ENCODE measurements at places on chromosomes 7 and 10. TPM values are rescaled to one million over a fixed set of nuclear protein-coding genes. Genes with fewer than 3 reads are reported as not detected.
A peak's percentile ranks its signal among the peaks of the same experiment; 100 is the strongest.

- no peaks in the 10 kb centered on the region for H3K27me3 ChIP-seq
- H3K27ac ChIP-seq = no peak overlapping the region
- H3K4me1 ChIP-seq = no peaks in the 10 kb centered on the region
- no peaks in the 10 kb centered on the region for H3K36me3 ChIP-seq
Measured at GRCh38 chr10:86597306-86597705, 57.0 kb upstream of the OPN4 start.

DNA sequence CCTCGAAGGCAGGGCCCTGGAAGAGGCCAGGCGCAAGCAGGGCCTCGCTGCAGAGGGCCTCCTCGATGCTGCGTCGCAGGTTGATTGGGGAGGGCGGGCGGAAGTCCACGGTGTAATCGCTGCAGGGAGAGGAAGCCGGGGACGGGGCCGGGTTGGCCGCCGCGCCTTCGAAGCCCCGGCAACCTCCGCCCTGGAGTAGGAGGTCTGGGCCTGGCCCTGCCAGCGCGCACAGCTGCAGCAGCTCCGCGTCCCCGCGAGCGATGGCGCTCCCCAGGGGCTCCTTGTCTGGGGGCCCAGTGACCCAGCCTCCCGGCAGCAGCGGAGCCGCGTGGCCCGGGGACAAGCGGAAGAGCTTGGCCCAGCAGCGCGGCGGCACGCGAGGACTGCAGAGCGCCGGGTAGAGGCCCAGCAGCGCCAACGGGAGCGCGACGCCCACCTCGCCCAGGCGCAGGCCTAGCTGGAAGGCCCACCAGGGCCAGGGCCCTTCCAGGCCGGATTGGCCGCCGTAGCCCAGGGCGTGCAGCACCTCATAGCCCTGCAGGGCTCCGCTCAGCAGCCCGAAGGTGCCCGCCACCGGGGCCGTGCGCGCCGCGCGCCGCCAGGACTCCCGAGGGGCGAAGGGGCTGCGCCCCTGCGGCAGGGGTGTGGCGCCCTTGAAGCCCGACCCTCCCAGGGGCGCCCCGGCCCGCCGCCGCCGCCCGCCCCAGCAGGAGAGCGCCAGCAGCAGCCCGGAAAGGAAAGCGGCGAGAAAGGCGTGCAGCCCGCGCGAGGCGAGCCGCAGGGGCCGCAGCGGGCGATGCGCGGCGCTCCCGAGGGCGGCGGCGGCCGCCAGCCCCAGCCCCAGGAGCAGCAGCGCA is 7.8 kb upstream of the RBM28 start:
- H3K27ac ChIP-seq = no peak overlapping the region
- peaks cover 62% of the 10 kb centered on the region for H3K27me3 ChIP-seq
- H3K4me1 ChIP-seq = peaks cover 16% of the 10 kb centered on the region
- H3K4me3 ChIP-seq = peak overlapping the region; percentile 49
- DNase-seq = no peak
- no peaks in the 10 kb centered on the region for H3K36me3 ChIP-seq

DNA sequence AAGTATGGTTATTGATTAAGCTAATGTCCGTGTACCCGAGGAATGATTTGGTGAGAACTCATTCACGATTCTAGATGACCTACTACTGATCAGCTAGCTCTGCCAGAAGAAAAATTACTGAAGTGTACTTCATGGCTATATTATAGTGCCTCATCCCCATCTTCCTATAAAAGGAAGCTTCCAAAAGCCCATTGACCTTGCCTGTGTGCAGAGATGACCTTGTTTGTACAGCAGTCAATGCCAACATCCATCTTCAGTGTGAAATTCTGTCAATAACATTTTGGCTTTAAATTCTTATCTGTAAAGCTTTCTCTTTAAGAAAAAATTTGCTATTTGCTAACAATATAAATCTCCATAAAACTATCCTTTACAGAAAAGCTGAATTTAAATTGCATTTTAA is 315.7 kb downstream of the THSD7A start:
- no peak overlapping the region for H3K27ac ChIP-seq
- no peaks in the 10 kb centered on the region for H3K27me3 ChIP-seq
- no peak for DNase-seq
- no peaks in the 10 kb centered on the region for H3K36me3 ChIP-seq

The CDK1 gene
- 0.26 TPM for total RNA-seq

DNA sequence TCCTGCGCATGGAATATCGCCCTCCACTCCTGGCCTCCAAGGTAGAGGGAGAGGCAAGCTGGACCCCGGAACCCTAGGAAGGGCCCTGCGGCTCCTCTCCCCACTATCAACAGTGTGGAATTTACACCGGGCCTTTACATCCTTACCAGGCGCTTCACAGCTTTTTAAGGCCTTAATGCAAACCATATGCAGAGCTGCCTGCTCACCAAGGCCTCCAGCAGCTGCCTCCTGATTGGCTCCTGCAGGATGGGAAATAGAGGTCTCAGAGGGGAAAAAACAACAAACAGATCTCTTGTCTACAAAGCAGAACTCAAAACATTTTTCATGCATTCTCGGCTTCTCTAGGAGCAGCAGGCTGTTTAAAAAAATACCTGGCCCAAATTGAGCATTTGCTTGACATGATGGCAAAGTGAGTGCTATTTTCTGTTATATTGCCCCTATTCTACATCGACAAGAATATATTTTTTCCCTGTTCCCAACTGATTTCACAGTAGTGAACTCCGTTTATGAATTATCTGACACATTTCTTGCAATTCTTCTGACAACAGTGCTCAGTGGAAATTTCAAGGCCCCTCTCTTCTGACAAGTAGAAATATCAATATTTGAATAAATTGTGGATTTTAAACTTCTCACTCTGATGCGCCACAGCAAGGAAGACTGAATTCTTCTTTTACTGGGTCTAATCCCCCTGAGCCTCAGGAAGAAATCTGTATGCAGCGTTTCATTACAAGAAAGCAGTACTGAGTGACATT is 51.7 kb downstream of the EBF3 start:
- H3K4me1 ChIP-seq = no peaks in the 10 kb centered on the region
- H3K27me3 ChIP-seq = peaks cover 14% of the 10 kb centered on the region
- H3K4me3 ChIP-seq = no peak overlapping the region
- DNase-seq = no peak

GRCh38 chr7:3176112-3177000 is 124.7 kb upstream of the SDK1 start:
- no peak overlapping the region for H3K4me3 ChIP-seq
- DNase-seq = no peak
- H3K4me1 ChIP-seq = no peaks in the 10 kb centered on the region
- H3K36me3 ChIP-seq = no peaks in the 10 kb centered on the region
- peaks cover 5% of the 10 kb centered on the region for H3K27me3 ChIP-seq

DNA sequence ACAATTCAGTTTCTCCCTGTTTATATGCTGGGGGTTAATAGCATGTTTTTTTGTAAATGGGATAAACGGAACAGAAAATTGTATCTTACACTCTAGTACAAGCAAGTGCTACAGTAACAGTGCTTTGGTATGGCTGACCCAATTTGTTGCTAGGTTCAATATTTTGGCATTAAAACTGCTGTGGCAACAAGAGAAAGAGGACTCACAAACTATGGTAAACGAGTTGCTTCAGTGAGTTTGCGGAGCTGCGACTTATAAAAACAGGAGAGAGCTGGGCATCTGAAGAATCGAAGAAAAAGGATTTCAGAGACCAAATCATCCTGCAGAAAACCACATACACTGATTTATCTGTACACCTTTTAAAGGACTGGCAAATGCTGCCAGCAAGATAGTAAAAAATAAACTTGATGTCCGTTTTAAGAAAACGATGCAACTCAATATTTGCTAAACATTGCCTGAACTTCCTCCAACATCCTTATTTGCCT is 2.2 kb downstream of the GLUD1 start:
- H3K27ac ChIP-seq = peak overlapping the region; percentile 98
- H3K4me3 ChIP-seq = peak overlapping the region; percentile 97
- peaks cover 65% of the 10 kb centered on the region for H3K4me1 ChIP-seq
- peaks cover 5% of the 10 kb centered on the region for H3K36me3 ChIP-seq
- no peak for DNase-seq

The COBL gene
- total RNA-seq = 29.8 TPM

The FXYD4 gene
- total RNA-seq = not detected

The CLRN3 gene
- total RNA-seq = not detected

The BMPER gene
- 0.65 TPM for total RNA-seq

The SEPTIN14 gene
- not detected for total RNA-seq

GRCh38 chr10:38730076-38730475 is 635.9 kb downstream of the ZNF37A start:
- no peak overlapping the region for H3K27ac ChIP-seq
- no peak overlapping the region for H3K4me3 ChIP-seq
- no peaks in the 10 kb centered on the region for H3K36me3 ChIP-seq
- H3K4me1 ChIP-seq = no peaks in the 10 kb centered on the region

DNA sequence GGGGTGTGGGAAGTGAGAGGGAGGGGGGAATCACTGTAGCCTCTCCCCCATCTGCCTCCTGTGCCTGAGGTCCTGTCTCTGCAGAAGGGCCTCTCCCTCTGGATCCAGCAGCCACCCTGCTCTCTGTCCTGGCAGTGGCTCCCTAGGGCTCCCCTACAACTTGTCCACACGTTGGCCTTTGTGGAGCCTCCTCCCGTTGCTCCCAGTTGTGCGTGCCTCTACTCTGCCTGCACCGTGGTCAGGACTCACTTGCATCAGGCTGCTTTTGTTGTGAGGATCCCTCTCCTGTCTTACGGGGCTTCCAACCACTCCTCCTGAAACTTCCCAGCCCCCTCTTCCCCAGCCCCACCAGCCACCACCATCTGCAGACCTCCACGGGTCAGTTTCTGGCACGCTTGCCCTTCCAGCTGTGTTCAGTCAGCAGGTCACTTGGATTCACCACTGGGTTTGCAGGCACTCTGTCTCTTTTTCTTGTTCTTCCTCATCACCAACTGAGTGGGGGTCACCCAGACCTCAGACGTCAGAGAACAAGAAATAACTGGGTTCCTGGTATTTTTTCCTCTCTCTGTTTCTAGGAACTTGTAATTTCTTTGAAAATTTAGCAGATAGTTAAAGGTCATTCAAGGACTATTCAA is 62.3 kb downstream of the RAMP3 start:
- peaks cover 47% of the 10 kb centered on the region for H3K27me3 ChIP-seq
- H3K4me3 ChIP-seq = no peak overlapping the region
- H3K36me3 ChIP-seq = no peaks in the 10 kb centered on the region
- H3K4me1 ChIP-seq = no peaks in the 10 kb centered on the region

The EPHB6 gene
- total RNA-seq = 5.6 TPM

GRCh38 chr10:16950656-16951601 is 133.7 kb upstream of the RSU1 start:
- H3K4me3 ChIP-seq = no peak overlapping the region
- H3K36me3 ChIP-seq = no peaks in the 10 kb centered on the region
- no peak for DNase-seq
- H3K27me3 ChIP-seq = no peaks in the 10 kb centered on the region
- H3K27ac ChIP-seq = no peak overlapping the region

The INHBA gene
- 35.4 TPM for total RNA-seq

The CFAP43 gene
- total RNA-seq = not detected

The NKX2-3 gene
- total RNA-seq = not detected

DNA sequence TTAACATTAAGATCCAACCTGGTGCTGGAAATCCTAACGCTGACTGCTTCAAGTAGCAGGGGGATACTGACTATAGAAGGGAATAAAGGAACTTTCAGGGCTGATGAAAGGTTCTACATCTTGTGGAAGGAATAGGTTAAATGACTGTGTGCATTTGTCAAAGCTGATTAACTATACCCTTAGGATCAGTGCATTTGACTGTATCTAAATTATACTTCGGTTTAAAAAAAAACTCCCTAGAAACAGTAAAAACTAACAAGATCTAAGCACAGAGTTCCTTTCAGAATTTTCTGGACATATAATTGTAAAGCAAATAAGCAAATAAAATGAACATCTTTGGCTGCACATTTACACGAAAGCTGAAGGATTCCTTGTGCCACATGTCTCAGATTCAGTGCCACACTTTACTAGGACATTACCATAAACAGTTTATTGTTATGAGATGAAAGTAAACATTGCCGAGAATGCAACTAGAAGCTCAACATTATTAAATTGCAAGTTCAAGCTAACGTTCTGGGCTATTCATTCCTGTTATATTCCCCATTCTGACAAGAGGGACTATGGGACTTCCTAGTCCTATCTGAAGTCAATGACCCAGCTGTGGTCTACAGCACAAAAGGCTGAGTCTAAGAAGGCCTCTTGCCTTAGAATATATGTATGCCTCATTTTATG is 20.7 kb downstream of the ANK3 start:
- H3K4me1 ChIP-seq = peaks cover 25% of the 10 kb centered on the region
- no peak overlapping the region for H3K27ac ChIP-seq
- H3K27me3 ChIP-seq = no peaks in the 10 kb centered on the region
- no peak for DNase-seq
- no peak overlapping the region for H3K4me3 ChIP-seq

- DNase-seq = no peak
- H3K27me3 ChIP-seq = no peaks in the 10 kb centered on the region
- no peak overlapping the region for H3K27ac ChIP-seq
- H3K36me3 ChIP-seq = no peaks in the 10 kb centered on the region
- H3K4me1 ChIP-seq = no peaks in the 10 kb centered on the region
- H3K4me3 ChIP-seq = no peak overlapping the region
Measured at GRCh38 chr10:117391436-117392205, 16.4 kb upstream of the PDZD8 start.

GRCh38 chr10:121926671-121927317 is 1.0 kb downstream of the ATE1 start:
- DNase-seq = no peak
- peaks cover 15% of the 10 kb centered on the region for H3K4me1 ChIP-seq
- H3K27me3 ChIP-seq = no peaks in the 10 kb centered on the region

DNA sequence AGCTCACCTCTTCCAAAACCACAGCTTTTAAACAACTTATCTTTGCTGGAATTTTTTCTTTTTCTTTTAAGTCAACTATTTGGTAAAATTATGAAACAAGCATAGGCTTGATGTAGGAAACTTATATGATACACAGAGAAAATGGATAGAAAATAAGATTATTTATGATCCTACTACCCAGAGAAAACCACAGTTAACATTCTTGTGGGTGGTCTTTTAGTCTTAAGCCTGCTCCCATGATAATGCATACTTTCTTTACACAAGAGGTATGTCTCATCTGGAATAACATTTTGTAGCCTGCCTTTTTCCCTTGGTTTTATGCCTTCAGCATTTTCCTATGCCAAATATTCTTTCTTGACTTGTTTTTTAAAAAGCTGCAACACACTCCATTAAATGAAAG is 21.4 kb downstream of the PLPP4 start:
- H3K27me3 ChIP-seq = no peaks in the 10 kb centered on the region
- no peak for DNase-seq
- H3K4me1 ChIP-seq = no peaks in the 10 kb centered on the region

The RASA4 gene
- 73.9 TPM for total RNA-seq

The NANOS1 gene
- total RNA-seq = 14.3 TPM

- no peaks in the 10 kb centered on the region for H3K36me3 ChIP-seq
- DNase-seq = no peak
- H3K4me3 ChIP-seq = no peak overlapping the region
Measured at GRCh38 chr10:19659920-19660655, 156.1 kb upstream of the PLXDC2 start.

DNA sequence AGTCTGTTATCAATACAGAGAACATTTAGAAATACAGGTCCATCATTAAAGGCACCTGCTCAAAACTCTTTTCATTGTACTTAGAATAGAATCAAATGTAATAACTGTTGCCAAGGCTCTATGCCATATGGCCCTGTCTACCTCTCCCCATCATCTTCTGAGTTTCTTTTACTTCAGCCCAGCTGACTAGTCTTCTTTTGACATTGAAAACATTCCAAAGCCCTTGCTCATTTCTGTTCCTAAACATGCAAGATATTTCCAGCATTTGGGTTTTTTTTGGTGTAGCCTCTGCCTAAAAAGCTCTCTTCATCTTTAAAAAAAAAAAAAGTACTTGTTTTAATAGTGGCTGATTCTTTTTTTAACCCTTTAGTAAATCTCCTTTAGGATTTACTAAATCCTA is 165.5 kb upstream of the SMIM30 start:
- no peaks in the 10 kb centered on the region for H3K27me3 ChIP-seq
- H3K4me1 ChIP-seq = peaks cover 7% of the 10 kb centered on the region
- H3K4me3 ChIP-seq = no peak overlapping the region
- H3K27ac ChIP-seq = no peak overlapping the region

GRCh38 chr7:51289623-51290303 is 26.8 kb downstream of the COBL start:
- no peak overlapping the region for H3K4me3 ChIP-seq
- peaks cover 20% of the 10 kb centered on the region for H3K4me1 ChIP-seq
- H3K36me3 ChIP-seq = no peaks in the 10 kb centered on the region

Measured in esophagus muscularis mucosa (tissue), 4 donors.